Activated naive CD8-positive, alpha-beta T cell treated with anti-CD3 and anti-CD28 coated beads, Interleukin-2, amount 50 U/mL, for 16 hours (primary cell): ENCODE measurements at places on chromosomes 2 and 18.

- DNase-seq = no peak
Measured at GRCh38 chr2:10028988-10029874, 14.1 kb upstream of the KLF11 start.

DNA sequence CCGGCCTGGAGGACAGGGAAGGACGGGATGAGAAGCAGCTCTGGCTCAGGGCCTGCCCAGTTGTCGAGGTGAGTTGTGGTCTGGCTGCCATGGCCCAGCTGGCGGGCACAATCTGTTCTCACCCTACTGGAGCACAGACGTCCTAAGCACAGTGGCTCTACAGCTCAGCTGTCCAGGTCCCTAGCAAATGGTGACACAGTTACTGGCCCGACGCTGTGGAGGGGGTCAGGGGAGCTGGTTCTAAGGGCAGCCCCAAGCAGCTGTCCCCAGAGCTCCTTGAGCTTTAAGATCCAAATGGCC, 32.9 kb downstream of the KCNK3 start:
- DNase-seq = no peak

- no peak for DNase-seq
Measured at GRCh38 chr2:158994920-158995676, 26.7 kb downstream of the TANC1 start.

- no peak for DNase-seq
Measured at GRCh38 chr18:67132919-67133318, 383.6 kb downstream of the DSEL start.

DNA sequence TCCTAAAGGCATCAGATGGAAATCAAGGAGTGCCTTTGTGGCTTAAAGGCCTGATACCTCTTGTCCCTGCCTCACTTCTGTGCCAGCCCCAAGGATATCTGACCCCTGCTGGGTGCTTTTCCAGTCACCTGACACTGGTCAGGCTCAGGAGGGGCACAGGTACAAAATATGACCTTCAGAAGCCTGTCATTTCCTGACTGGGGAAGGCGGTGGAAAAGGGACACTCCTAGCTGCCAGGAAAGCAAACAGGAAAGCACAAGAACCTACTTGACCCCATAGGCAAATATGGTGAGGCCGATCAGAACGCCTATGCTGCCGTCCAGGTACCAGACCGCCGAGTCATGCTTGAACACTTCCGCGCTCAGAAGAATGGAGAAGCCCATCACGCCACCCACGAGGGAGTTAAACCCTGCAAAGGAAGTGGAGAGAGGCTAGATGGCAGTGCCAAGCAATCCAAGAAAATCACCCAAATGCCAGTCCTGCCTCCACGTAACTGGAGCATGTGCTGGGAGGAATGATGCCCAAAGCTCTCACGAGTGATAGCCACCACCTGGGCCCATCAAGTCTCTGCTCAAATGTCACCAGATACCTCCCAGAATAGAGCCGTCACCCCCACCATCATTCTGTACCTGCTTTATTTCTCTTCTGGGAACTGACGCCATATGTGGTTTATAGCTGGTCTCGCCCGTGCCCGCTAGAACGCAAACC, 204.0 kb downstream of the MGAT5 start:
- DNase-seq = no peak

DNA sequence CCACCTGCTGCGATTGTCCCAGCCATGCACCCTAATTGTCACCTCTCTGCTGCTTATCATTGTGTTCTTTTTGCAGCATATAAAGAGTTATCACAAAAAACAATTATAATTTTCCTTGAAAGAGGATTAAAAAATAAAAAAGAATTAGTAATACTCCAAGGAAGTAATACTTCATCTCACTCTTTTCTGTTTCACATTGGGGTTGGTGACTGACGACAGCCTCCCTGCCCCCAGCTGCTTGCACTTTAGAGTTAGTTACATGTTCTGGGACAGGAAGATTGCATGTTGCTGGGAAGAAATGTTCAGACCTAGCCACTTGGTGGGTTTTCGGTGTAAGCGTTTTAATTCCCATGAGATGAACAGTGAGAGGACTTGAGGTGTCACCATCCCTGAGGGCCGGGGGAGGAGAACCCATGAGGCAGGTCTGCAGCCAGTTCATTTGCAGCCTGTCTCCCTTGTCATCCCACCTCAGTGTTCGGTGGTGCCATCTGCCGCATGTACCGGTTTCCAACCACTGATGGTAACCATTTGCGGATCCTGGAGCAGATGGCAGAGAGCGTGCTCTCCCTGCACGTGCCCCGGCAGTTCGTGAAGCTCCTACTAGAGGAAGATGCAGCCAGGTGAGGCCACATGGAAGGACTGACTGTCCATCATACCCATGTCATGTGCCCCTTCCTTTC, 69.1 kb downstream of the COA5 start:
- no peak for DNase-seq

DNA sequence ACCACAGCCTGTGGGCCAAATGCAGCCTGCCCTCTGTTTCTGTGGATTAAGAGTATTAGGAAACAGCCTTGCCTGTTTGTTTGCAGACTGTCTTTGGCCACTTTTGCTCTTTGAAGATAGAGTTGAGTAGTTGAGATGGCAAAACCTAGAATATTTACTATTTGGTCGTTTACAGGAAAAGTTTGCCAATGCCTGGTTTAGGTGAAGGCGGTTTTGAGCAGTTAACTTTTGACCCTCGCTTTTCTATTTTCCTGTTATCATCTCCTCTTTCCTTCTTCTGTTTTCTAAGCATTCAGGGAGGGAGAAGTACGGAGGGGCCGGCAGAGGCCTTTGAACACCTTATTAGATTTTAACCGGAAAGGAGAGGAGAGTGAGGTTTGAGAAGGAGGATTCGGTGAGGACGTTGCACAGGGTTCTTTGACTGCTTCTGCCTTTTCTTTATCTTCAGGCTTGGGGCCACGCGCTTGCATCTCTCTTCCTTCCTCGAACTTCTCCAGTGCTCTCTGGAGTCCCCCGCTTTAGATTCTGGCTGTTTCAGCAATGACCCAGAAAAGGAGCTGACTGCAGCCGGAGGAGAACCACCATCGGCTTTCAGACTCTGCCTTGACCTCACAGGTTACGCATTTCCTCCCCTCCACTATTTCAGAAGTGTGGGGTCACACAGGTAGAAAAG, 39.2 kb downstream of the IL1R2 start:
- DNase-seq = no peak

DNA sequence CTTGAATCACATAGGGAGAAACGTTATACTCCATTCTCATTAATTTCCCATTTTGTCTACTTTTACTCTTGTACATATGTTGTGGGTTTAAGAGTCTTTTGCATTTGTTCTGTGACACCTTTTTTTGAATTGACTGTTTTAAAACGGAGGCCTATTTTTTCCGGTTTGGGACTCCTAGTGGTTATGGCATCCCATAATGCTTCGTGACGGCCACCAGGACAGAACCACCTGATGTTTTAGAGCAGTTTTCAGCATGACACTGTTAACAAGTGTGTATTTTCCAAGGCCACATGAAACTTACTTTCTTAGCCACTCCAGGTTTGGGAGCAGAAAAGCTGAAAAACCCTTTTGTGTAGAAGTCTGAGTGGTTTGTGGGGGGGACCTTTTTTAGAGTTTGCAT, 8.4 kb downstream of the SOX11 start:
- DNase-seq = no peak

GRCh38 chr2:5674026-5674340, 18.2 kb upstream of the SOX11 start:
- DNase-seq = no peak

- no peak for DNase-seq
Measured at GRCh38 chr18:7735196-7735595, 168.1 kb downstream of the PTPRM start.

DNA sequence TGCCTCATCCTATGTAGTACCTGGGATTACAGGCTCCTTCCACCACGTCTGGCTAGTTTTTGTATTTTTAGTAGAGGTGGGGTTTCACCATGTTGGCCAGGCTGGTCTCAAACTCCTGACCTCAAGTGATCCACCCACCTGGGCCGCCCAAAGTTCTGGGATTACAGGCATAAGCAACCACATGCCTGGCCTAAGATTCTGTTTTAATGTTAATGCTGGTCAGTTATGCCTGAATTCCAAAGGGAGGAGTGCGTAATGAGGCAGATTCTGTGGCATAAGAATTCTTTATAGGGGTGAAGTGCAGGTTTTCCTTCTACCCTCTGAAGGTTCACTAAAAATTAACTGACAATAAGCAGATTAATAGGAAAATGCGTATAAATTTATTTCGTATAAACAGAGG, 1343.8 kb upstream of the LRRTM1 start:
- DNase-seq = no peak

DNA sequence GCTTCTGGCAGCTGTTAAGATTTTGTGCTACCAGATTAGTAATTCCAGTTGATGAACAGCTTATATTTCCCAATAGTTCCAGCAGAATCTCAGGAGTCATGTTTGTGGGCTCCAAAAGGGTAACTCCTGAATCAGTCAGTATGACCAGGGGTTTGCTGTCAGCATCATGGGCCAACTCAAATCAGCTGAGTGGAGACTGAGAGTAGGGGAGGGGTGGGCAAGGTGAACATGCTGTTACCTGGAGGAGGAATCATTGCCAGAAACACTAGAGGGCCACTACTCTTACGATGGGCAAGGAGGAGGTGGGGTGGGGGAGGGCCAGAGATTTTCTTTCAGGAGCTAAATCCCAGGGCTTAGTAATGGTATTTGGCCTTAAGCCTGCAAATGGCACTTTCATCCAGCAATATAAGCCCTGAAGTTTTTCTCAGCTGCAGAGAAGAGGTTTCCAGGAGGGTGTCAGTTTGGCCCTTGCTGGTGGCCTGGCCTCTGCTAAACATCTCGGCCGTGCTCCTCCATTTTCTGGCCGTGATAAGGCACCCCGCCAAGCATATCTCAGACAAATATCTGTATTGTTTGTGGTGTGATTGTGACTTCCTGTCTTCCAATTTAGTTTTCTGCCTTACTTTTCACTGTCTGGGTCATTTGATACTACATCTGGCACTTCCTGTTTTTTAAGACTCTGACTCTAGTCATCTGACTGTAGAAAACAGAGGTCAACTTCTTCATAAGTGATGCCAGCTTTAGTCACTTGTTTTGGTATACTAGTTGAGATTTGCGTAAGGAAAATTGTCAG, 120.5 kb upstream of the CXCR4 start:
- no peak for DNase-seq

GRCh38 chr2:74048147-74048546, 63.4 kb downstream of the TET3 start:
- DNase-seq = no peak

- DNase-seq = no peak
Measured at GRCh38 chr2:240159251-240159839, 18.9 kb upstream of the OTOS start.

GRCh38 chr2:212595036-212595654, 56.5 kb upstream of the ERBB4 start:
- no peak for DNase-seq

GRCh38 chr2:236334122-236334876, 70.1 kb upstream of the ASB18 start:
- no peak for DNase-seq

- DNase-seq = no peak
Measured at GRCh38 chr2:38601463-38602135, 1.1 kb downstream of the HNRNPLL start.

DNA sequence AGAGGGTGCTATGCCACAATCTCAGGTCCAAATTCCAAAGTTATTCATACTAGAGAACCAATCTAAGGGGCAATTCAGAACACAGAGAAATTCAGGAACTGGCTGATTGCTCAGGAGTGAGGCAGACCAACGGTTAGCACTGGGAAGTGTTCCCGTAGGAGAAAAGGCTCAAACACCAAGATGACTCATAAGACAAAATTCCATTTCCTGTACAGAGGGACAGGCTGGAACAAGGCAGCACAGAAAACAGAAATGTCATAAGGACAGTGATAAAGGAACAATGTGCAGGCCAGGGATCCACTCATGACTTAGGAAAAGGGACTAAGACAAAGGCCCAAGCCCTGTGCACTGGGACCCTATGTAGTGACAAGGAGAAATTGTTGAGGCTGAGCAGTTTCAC, 54.2 kb downstream of the PDE1A start:
- no peak for DNase-seq

DNA sequence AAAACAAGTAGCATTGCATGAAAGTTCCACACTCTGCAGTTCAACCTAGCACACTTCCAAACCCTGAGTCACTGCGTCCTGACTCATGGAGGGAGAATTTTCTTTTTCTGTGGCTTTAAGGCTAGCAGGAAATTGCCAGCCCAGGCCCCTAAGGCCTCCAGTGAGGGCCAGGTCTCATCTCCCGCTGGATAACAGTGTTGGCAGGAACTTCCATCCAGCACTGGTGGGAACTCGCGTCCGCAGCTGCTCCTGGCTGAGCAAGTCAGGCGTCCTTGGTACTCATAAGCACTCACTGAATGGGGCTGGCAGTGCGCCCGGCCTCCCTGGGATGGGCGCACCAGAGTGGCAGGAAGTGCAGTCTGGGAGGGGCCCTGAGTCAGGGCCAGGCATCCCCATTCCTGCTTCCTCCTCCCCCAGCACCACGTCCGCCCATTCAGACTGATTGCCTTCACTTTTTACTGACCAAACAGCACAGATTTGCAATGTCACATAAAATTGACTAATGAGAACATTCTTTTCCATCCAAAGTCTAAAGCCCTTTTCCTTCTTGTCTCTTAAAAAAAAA, 14.3 kb downstream of the MALL start:
- DNase-seq = no peak

GRCh38 chr2:163462993-163463392, 272.8 kb downstream of the FIGN start:
- no peak for DNase-seq

DNA sequence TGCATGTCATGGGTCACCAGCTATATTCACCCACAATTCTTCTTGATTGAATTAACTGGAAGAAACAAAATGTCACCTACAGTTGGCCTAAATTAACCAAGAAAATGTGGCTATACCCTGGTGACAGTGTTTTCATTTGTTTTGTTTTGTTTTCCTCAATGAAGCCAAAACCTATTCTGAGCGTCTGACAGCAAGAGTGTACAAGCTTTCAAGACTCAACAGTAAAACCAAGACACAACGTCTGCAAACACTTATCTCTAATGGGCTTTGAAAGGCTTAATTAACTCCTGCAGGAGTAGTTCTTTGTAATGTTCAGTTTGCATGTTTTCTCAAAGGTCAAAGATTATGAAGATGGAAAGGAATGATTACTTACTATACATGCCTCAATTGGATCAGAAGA, 827.6 kb upstream of the KLHL29 start:
- no peak for DNase-seq

GRCh38 chr2:2333076-2333475, 2.0 kb upstream of the MYT1L start:
- DNase-seq = no peak

GRCh38 chr18:42305869-42306593, 351.0 kb downstream of the PIK3C3 start:
- no peak for DNase-seq

DNA sequence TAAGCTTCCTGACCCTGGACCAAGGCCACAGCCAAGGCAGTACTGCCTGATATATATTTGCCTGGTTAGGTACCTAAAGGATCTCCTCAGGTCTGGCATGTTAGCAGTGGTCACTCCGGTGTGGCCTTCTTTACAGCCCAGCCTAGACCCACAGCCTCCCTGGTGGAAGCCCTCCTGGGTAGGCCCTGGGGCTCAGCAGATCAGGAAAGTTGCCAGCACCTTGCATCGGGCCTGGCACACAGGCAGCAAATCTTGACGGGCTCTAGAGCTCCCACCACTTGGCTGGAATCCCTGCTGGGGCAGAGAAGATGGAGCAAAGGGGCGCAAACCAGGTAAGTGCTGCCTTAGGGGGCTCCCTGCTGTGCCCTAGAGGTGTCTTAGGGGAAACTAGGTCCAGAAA, 40.9 kb upstream of the ATP6V1B1 start:
- no peak for DNase-seq

GRCh38 chr18:29078273-29078672, 901.3 kb upstream of the CDH2 start:
- no peak for DNase-seq
